ENCODE measurements at places on chromosomes 4 and X.

- no peak for DNase-seq
Measured at GRCh38 chr4:2043396-2044118, 15.6 kb upstream of the NAT8L start.

DNA sequence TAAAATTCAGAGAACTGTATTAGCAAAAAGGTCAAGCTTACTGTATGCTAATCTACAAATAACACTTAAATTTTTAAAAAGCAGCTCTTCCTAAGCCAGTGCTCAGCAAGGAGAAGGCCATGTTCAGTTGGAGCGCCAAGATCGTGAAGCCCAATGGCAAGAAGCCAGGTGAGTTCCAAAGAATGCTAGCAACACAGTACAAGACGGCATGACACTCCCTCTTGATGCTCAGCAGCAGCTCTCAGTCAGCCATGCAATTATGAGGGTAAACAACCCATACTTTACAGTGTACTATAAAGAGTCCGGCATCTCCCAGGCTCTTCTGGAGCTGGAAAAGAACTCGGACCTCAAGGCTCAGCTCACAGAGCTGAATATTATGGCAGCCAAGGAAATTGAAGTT, 34.9 kb downstream of the STX18 start:
- no peak for DNase-seq

GRCh38 chrX:106631615-106632014, 19.8 kb downstream of the RADX start:
- no peak for DNase-seq

DNA sequence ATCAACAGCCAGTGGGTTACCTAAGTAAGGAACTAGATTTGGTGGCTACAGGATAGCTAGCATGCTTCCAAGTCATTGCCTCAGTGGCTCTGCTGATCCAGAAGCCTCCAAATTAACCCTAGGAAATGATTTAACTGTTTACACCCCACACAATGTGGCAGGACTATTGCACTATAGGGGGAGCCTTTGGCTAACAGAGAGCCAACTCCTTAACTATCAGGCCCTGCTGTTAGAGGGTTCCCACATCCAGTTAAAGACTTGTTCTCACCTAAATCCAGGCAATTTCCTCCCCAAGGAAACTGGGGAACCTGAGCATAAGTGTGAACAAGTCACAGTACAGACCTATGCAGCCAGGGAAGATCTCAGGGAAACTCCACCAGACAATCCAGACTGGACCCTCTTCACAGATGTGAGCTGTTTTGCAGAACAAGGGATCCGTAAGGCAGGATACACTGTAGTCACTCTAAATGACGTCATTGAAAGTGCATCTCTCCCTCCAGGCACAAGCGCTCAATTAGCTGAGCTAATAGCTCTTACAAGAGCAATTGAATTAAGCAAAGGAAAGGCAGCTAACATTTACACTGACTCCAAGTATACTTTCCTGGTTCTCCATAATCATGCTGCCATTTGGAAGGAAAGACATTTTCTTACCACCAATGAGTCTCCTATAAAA, 185.3 kb upstream of the SPOCK3 start:
- no peak for DNase-seq

DNA sequence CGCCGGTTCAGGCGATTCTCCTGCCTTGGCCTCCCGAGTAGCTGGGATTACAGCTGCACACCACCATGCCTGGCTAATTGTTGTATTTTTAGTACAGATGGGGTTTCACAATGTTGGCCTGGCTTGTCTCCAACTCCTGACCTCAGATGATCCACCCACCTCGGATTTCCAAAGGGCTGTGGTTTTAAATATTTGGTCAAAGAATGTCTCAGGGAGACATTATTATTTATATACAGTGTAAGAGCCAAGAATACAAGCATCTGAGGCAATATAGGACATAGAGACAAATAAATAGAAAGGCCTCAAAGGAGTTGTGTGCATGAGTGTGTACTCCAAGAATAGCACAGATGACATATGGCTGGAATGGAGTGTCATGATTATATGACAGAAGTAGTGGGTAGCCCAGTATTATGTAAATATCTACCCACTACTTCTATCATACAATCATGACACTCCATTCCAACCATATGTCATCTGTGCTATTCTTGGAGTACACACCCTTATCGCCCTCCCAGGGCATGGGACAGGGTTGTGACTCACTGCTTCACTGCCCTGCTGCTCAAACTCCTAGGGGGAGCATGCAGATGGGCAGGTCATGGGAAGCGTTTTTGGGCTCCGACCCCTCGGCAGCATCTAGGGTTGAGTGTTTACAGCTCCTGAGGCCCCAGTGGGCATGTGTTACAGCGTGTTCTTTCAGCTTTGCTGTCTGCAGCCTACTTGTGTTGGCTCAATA, 1649.8 kb upstream of the PCDH10 start:
- peak; percentile 90 for DNase-seq
